Activated T-helper 9 cell treated with anti-CD3 and anti-CD28 coated beads, Interleukin-2, amount 50 U/mL, for 16 hours (primary cell): ENCODE measurements at places on chromosomes 6 and 20.

DNA sequence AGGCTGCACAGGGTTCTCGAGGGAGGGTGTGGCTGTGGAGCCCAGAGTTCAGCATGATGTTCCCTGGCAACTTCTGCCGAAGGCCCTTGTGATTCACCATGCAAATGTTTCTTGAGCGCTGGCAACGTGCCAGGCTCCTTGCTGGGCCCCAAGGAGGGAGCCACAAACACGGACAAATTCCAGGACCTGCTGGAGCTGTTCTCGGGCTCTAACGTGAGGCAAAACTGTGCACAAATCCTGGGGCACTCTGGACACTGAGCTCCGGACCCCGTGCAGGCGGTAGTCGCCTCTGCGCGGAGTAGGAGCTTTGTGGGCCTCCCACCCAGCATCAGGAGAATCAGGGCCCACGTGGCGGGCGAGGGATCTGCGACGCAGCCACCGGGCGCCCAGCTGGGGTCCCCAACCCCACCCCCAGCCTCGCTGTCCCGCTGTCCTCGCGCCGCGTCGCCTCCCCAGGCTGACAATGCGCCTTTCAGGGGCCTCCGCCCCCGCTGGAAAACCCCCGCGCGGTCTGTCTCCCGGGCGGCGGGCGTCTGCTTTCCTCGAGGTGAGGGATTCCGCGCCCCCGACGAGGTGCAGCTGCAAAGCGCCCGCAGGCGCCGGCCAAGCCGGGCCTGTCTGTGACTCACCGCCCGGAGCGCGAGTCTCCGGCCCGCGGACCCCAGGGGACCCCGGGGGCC lies 31.7 kb upstream of the SCUBE3 start:
- DNase-seq: no peak

GRCh38 chr6:26531897-26532296 lies 6.3 kb upstream of the HMGN4 start:
- DNase-seq: no peak

GRCh38 chr6:37110500-37111461 lies 59.2 kb upstream of the PIM1 start:
- DNase-seq: no peak

- no peak for DNase-seq
Observed at GRCh38 chr6:27049863-27050781, 197.4 kb upstream of the PRSS16 start.

GRCh38 chr6:91812596-91813274 lies 1225.9 kb upstream of the MAP3K7 start:
- no peak for DNase-seq

DNA sequence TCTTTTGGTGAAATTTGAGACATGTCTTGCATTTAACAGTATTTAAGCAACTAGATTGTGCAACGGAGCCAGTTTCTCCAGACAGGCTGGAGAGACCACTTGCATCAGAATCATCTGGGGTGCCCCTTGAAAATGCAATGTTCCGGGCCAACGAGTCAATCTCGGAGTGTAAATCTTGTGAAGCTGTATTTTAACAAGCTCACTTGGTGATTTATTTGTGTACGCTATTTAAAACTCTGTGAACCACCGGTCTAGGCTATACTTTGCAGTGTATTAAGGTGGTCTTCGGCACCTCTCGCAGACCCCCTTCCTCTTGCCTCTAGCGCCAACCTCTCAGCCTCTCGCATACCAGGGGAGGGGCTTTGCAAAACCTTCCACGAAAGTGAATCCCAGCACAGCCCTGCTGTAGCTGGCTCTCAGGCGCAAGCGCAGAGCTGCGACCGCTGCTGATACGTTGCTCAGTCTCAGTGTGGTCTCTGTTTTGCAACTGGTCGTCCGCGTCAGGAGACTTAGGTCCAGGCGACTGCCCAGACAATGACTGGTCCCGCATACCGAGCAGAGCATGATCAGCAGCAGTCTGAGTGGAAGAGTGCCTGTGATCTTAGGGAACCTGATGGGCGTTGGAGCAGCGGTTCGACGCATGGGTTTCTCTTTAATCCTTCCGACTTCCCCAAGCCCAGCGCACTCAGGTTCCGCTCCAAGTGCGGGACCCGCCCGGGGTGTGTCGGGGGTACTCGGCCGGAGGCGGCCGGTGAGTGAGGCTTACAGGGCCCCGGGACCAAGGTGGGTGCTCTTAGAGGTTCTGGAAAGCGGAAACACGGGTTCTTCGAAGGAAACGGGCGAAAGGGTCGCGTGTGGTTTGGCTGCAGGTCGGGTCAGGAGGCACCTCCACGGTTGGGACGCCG lies at the start of gene ZNF391:
Gene ZNF391 (plus strand): TSS at position 467 of the 905 bp plus-strand sequence. CDS start 11,612 bp downstream, outside the sequence.
- DNase-seq: peak; percentile 43

DNA sequence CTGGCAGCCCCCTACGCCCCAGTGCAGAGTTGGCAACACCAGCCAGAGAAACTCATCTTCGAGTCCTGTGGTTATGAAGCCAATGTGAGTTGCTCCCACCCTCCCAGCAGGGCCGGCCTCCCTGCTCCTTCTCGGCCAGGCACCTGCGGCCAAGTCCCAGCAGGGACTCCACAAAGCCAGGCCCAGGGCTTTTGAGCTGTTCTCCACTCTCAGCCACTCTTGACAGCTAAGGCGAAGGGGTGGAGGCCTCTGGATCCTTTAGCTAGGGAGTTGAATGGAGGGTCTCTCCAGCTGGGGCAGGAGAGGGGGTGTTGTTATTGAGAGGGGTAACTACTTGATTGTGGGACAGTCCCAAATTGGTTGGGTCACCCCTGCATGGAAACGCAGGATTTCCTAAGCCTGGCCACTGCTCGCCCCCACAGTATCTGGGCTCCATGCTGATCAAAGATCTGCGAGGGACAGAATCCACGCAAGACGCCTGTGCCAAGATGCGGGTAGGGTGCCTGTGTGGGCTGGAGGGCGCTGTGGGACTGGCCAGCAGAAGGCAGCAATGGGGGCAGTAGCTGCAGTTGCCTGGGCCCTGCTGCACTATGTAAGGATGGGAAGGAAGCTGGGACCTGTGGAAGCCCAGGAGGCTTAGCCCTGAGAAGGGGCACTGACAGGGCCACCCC lies 58.3 kb downstream of the TCP11 start:
- DNase-seq: no peak

- no peak for DNase-seq
Observed at GRCh38 chr6:33633084-33633461, 12.0 kb downstream of the ITPR3 start.

GRCh38 chr6:119163006-119163405 lies 84.5 kb upstream of the FAM184A start:
- DNase-seq: no peak

GRCh38 chr6:5958921-5959320 lies 47.8 kb downstream of the NRN1 start:
- DNase-seq: no peak

- DNase-seq: no peak
Observed at GRCh38 chr20:48155268-48155667, 370.0 kb upstream of the SULF2 start.

DNA sequence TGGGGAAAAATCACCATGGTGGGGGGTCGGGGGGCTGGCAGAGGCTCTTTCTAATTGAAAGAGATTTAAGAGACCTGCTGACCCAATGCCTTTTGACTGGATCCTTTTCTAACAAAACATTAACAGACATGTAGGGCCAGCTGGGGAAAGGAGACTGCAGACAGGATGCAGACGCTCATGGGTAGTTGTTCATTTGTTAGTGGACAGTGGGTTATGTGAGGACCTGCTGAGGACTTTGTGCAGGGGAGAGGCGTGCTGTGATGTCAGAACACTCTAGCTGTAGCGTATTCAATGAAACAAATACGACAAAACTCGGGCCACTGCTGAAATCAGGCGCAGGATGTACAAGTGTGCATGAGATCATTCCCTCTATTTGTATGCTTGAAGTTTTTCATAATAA lies 1.2 kb downstream of the IP6K3 start:
- no peak for DNase-seq

DNA sequence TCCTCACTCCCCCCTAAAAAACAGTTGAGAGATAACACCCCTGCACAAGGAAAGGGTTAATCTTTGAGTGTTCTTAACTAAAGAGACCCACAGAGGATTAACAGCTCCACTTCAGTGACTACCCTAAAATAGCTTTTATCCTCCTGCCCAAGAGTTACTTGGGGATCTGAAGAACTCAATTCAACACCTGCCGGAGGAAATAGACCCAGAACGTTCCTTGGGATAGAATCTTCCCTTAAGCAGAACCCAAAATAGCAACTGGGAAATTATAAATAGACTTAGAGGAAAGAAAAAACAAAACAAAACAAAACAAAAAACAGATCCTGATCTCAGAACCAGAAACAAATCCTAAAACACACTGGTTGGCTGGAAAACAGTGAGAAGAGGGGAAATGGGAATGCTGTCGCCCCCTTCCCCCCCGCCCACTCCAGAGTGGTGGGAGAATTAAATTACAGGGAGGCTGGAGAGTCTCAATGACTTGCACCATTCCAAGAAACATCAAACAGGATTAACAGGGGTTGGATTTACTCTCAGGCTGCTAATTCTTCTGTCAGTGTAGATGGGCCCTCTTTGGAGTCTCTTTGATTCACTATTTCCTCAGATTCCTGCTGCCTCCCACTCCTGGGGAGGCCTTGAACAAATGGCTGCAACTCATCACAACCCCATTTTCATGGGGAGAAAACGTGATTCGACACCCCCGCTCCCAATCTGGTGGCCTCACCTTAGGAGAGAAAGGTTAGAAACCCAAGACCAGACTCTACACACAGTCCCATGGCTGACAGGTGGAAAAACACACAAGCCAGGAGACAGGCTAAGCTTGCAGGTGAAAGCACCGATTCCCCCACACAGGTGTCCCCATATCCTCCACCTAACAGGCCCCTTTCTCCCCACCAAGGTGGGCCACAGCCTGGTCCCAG lies 1.4 kb downstream of the PLAGL2 start:
- DNase-seq: no peak

DNA sequence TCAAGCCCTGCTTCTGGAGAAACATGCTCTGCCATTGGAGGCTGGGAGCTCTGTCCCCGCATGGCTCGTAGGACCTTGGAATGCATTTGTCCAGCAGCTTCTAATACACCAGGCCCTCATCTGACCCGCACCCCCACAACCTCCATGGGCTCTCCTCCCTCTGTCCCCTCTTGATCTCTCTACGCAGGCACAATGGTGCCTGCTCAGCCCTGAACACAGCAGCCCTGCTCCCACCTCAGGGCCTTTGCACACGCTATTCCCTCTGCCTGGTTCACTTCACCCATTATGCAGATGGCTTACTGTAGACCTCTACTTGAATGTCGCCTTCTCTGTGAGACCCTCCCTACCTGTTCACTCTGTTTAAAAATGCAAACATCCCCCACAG lies 27.0 kb upstream of the PTGIS start:
- DNase-seq: no peak

DNA sequence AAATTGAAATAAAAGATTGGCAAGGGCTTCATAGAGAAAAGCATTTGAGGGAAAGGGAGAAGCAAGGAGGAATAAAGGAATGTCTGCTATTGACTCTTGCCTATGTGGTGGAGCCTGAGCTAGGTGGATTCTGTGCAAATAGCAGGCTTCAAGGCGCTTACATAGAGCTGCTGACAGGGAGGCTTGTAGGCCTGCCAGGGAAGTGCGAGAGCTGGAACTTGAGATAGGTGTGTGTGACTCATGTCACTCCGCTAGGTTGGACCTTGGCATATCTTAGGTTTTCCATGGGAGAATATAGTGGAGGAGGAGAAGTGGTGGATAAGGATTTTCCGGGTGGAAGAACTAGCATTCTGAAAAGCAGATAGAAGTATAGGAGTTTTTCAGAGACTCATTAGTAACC lies 14.0 kb downstream of the SNRNP48 start:
- no peak for DNase-seq

GRCh38 chr6:31660381-31661261 lies at the start of gene C6orf47:
C6orf47 (minus strand) TSS chr6:31660778; CDS start chr6:31659947, 831 bp downstream.
- peak; percentile 65 for DNase-seq

GRCh38 chr20:48489046-48489463 lies 338.7 kb downstream of the PREX1 start:
- no peak for DNase-seq
